Sciatic nerve (tissue), 2 donors: ENCODE measurements at places on chromosomes 2 and 18. TPM values are rescaled to one million over a fixed set of nuclear protein-coding genes. Genes with fewer than 3 reads are reported as not detected.

DNA sequence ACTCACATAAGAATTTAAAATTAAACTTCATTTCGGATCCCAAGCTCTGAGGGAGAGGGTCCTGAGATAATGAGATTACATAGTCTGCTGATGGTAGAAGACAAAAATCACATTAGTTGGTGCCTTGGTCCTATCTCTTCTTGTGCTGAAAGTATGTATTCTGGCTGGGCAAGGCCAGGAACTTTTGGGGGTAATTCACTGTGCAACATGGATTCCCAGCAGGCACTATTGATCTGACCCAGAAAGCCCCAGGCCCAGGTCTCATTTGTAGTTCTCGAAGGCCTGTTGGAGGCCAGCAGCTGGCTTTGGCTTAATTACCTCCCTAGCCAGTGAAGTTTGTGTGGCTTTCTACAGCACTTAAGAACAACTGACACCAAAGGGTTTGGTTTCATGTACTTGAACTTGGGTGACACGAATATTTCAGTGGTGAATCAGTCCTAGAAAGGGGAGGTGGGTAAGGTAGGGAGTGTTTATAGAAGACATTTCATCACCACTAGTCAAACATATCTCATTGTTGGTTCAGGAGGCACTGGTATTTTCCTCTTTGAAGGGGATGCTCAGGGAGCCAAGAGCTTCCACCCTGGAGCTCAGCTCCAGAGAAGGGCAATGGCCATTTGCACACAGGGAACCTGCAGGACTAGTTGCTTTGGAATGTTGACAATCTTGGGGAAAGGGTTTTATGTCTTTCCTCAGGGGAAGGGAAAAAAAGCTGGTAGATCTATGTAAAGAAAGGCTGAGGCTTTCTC, 217.8 kb downstream of the OSR1 start:
- no peak for DNase-seq

DNA sequence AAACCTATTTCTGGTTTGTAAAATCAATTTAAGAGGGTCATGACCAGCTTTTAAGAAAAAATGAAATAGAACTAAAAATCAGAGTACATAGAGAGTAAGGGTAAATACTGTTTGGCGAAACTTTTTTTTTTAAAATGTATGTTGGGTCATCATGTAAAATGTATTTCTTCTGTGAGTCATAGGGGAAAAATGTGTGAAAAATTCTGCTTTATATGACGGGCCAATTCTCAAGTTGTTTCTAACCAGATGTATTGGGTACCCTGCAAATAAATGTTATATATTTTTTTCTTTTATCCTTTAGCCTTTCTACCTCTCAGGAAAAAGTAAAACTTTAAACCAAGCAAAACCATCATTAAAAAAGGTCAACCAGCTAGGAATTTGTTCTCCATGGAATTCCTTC, 13.9 kb downstream of the AFTPH start:
- no peak for DNase-seq

DNA sequence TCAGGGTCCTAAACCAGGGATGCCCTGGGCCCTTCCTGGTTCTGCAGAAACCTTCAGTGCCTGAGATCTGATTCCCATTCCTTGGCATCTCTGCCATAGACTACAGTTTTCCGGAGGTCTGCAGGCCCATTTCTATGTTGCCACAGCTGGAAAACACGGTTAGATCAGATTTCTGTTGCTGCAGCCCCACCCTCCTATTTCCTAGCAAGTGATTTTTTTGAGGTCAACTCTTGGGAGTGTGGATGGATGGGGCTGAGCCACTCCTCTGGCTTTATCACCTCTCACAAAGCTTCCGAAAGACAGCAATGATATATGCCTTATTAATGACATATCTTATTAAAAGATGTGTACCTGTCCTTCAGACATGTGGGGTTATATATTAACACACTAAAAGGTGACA, 56.3 kb downstream of the ZAP70 start:
- DNase-seq, result no peak

DNA sequence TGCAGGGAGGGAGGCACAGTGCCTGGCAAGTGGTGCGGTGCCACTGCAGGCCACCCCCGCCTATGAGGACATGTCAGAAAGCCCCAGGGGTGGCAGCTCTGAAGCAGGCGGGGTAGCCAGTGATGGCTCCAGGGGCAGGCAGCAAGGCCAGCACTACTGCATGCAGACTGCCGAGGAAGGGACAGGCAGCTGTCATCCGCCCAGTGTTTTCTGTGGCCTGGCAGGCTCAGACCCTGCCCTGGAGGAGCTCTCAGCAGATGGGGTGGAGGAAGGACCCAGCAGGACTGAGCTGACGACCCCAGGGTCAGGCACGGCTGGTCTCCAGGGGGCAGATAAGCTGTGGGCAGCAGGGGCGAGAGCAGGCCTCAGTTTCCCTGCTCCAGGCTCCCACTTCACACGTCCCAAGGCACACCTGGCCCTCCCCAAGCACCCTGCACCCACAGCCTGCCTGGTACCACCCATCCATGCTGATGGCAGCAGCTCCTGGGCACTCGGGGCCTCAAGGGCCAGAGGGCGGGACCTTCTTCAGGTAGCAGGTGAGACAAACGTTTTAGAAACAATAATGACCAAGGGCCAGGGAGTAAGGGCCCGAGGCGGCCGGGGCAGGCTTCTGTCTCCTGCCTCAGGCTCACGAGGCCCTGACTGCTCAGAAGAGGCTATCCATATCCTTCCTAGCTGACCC, 48.5 kb downstream of the HS6ST1 start:
- DNase-seq, result peak; percentile 46

DNA sequence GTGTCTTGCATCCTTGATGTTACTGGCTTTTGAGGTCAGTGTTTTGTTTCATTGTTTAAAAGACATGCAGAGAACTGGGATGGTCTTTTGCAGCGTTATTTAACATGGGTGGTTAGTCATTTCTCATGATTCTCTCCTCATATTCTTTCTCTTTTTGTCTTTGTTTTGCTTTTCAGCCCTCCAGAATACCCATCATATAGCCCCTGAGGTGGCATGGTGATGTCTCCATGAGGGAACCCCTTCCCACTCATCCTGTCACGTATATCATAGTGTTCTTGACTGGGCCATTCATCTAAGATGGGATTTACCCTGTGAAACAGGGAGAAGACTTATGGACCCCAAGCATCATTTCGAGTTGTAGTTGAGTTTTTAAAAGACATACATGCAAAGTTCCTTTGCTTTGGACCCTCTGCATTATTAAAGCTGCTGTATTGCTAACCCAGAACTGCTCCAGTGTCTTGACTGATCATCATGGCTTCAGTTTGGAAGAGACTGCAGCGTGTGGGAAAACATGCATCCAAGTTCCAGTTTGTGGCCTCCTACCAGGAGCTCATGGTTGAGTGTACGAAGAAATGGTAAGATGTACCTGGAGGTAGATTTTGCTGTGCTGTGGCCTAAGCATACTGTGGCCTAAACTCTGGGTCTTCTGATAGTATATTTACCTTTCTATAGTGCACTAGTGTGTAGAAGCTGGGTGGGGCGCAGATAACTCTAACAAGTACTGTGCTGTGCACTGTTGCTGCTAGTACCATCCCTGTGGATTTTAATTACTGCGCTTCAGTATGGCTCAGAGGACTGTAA, 1.4 kb downstream of the EHBP1 start:
- DNase-seq, result no peak

GRCh38 chr18:36849288-36850006, 20.5 kb downstream of the KIAA1328 start:
- no peak for DNase-seq

- no peak for DNase-seq
Measured at GRCh38 chr18:65527879-65528633, 222.8 kb upstream of the CDH7 start.

The NLRC4 gene
- total RNA-seq, result 3.1 TPM

GRCh38 chr2:62150597-62151305, 45.2 kb upstream of the B3GNT2 start:
- DNase-seq, result no peak

The TSPYL6 gene
- total RNA-seq, result 0.13 TPM

The MSTN gene
- total RNA-seq, result 0.85 TPM

The SCG2 gene
- 0.80 TPM for total RNA-seq

- DNase-seq, result no peak
Measured at GRCh38 chr2:39625193-39625926, 40.4 kb upstream of the TMEM178A start.

DNA sequence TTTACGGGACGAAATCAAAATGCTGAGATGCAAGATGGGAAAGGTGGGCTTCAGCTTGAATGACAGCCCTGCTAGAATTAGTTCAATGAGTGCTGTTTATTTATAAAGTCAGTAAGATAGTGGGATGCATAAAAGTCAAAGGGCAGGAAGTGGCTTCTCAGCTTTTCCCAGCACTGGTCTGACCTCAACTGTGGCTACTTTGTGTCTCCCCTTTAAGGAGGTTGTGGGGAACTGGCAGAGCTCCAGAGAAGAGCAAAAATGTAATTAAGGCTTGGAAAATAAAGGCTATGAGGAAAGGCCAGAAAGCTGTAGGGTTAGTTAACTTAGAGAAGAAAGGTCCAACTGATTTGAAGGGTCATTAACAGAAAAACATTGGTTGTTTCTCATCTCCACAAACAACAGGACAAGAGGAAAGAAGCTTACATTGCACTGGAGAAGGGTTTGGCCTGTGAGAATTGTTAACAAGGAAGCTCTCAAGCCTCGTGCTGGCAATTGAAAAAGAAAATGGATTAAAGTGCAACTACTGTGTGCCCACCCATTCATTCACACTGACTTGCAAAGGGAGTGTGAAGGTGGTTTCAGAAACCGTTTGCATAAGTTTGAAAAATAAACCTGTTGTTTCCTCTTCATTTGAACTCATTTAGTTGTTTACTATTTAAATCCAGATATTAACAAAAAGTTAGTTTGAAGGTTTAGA, 68.8 kb upstream of the CD28 start:
- no peak for DNase-seq

- no peak for DNase-seq
Measured at GRCh38 chr2:14745288-14746076, 113.0 kb downstream of the LRATD1 start.

- DNase-seq, result no peak
Measured at GRCh38 chr2:168712053-168712452, 90.4 kb upstream of the NOSTRIN start.

DNA sequence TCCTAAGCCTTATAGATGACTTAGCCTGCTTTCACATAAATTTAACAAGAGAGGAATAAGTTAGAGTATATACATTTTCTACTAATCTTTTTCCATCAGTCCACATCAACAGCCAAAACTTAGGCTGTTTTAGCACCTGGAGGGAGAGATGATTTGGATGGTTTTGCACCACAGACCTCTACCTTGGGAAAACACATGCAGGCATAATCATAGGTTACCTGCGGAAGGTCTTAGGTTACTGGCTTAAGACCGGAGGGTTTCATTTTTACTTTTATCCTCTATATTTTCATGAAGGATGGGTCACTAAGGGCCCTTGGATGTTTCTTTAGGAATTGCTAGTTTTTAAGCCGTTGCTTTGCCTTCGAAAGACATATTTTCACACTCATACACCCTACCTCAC, 66.0 kb downstream of the MYO1B start:
- DNase-seq, result no peak

- no peak for DNase-seq
Measured at GRCh38 chr18:7221424-7222155, 9.3 kb upstream of the LRRC30 start.

The SERPINB4 gene
- total RNA-seq, result not detected

The XRCC5 gene
- 173 TPM for total RNA-seq

The YPEL5 gene
- 78.1 TPM for total RNA-seq

DNA sequence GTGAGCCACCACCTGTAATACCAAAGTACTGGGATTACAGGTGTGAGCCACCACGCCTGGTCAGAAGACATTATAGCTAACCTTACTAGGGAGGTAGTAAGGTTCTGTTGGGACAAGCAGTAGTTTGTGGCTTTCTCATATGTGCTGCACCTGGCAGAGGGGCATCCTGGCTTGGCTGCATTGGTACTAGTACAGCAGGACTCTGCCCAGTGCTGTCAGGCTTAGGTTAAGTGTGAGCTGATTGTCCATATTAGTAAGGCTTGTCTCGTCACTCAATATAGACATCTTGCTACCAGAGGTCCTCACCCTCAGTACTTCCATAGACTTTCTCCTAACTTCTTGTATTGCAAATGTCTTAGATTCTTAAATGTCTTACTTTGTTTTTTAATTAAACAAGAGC, 96.1 kb downstream of the ASAP2 start:
- no peak for DNase-seq

The MAPRE3 gene
- 26.7 TPM for total RNA-seq

- DNase-seq, result no peak
Measured at GRCh38 chr2:80238692-80239469, 65.7 kb downstream of the LRRTM1 start.

The PDK1 gene
- total RNA-seq, result 18.9 TPM

DNA sequence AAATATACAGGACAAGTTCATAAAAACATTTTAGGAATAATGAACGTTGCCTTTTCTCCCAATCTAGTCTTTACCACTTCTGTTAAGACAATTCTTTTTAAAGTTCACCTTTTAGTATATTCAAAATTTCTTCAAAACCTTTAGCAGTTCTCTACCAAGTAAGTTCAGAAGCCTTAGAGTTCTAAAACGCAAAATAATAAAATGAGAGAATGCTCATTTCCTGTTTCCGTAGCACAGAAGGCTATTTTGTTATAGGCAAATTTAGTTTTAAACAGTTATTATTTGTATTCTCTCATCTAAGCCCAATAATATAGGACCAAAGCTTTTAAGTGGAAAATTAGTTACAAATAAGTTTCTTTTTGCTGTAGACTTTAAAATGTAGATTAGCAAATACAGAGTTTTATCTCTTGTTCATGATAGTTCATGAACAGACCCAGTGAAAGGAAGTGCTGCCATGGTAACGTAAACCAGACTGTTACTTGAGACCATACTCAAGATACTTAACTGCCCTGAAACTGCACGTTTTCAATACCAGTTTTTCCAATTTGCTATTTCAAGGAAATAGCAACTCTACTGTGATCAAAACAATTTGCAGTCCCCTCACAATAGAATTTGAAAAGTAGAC, 173.1 kb upstream of the STON1 start:
- no peak for DNase-seq

The GPR75 gene
- 2.5 TPM for total RNA-seq

The DAW1 gene
- not detected for total RNA-seq

The TEKT4 gene
- total RNA-seq, result not detected

DNA sequence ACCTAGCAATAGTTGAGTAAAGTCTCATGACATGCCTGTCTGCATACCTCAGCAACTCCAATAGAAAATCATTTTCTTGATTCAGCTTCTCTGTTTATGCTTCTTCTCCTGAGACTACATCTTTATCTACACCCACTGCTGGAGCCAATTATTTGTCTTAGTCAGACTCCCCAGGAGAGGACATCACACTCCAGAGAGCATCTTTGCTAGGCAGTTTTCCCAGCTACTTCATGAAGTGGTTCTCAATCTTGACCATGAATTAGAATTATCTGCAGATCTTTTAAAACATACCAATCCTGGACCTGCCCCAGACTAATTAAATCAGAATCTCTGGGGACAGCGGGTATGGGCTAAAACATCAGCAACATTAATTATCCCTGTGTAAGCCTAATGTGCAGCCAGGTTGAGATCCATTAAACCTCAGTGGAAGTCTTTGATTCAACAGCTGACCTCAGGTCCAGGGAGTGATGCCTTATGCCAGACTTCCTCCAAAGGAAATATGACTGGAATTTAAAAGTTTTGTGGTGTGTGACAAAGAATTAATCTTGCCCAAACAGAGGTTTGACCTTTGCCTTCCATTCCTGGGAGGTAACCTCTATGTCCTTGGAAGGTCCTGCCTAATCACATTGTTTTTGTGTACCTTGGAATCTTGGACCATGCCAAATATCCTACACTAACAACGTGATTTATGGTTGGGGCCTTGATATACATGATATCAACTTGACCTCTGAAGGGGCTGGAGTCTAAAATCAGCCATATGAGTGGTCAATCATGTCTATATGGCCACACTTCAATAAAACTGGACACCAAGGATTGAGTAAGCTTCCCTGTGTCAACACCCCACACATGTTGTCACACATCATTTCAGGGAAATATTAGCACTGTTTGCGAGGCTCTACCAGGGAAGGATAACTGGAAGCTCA, 99.3 kb upstream of the DNAJC10 start:
- no peak for DNase-seq

The TPO gene
- 4.5 TPM for total RNA-seq
